ENCODE measurements at places on chromosomes 5 and 9.

DNA sequence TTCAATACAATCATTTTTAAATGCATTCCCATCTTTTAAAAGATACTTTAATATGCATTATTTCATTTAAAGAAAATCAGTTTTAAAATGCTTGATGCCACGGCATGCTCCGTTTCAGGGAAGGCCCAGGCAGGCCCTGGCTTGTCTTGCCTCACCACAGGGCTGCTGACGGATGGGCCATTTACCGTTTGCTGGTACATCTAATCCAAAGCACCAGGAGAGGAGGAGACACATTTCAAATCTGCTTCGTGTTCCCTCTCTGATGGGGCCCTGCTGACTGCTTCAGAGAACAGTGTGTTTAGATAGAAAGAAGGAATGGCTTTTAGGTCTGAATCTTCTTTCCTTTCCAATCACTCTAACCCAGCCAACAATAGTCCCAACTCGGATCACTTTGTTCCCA lies 185.2 kb downstream of the DCP2 start:
- DNase-seq = no peak

DNA sequence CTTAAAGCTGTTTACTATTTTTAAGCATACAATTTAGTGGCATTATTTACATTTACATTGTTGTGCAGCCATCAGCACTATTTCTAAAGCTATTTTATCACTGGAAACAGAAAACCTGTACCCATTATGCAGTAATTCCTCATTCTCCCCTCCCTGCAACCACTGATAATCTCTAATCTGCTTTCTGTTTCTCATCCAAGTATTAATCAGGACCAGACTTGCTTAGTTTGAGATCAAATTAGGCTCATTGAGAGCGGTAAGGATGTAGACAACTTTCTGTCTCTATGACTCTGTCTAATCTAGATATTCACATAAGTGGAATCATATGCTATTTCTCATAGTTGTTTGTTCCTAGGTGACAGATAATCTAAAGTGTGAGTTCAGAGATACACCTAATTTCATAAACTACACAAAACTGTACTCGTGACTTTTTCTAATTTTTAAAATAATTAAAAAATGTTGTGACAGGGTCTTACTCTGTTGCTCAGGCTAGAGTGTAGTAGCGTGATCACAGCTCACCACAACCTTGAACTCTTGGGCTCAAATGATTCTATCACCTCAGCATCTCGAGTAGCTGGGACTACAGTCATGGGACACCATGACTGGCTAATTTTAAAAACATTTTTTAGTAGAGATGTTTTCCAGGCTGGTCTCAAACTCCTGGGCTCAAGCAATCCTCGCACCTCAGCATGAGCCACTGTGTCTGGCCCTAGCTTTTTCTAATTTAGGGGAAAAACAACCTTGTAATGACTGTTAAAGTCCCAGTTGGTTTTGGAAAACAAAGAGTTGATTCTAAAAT lies 37.6 kb downstream of the BDP1 start:
- no peak for DNase-seq

- no peak for DNase-seq
Observed at GRCh38 chr5:3311433-3311832, 284.2 kb upstream of the IRX1 start.

DNA sequence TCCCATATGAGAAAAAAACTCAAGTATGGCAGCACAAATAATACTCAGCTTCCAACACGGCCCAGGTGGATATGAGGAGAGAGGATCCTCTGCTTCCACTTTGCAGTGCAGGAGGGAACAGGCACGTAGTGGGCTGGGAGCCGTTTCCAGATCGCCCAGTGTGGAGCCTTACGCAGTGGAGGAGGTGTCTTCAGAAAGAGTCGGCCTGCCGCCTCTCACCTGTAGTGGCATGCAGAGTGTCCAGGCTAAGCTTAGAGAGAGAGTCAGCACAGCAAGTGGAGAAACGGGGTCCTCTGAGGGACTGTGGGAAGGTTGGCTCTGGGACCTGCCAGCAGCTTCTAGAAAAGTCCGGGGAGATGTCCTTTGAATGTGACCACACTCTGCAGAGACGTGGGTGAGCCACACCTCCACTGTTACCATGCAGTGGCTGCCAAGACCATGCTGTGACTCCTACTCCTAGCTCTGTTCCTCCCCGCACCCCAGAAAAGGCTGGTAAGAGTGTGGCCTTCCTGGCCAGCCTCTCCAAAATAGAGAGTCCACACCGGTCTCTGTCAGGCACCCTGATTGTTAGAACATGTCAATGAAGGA lies 3.5 kb upstream of the SEMA4D start:
- DNase-seq = no peak

DNA sequence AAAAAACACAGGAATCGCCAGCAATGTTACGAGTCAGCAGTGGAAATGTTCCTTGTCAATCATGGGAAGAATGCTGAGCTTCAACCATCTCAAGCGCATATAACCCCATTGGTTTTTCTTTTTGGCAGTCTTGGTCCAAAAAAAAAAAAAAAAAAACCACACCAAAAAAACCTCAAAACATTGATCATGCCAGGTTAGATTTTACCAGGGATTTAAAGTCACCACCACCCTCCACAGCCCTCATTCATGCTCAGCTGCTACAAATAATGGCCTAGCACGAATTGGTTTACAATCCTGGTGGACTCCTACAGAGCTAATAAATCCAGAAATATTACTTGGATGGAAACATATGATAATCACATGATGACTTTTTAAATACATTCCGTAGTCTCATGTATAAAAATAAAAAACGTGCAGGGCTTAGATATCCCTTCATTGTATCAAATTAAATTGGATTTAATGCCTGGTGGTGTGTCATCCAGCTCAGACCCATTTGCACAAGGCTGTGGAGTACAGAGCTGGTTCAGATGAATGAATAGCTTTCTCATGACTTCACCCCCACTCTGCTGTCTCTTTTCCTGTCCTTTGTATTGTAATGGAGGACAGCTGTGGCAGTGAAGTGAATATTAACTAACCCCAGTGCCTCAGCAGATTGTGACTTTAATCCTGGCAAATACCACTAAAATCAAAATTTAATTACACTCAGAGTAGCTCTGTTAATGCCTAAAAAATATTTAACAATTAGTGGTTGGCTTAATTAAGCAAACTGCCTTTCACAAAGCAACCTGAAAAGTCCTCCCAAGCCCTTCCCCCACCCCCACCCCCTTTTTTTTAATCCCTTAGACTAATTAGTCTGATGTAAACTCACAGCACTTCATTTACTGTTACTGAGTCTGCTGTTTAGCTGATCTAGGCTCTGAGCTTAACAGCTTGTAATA lies 626.5 kb upstream of the ZNF608 start:
- DNase-seq = no peak

- no peak for DNase-seq
Observed at GRCh38 chr5:38695021-38695958, 138.8 kb upstream of the LIFR start.

DNA sequence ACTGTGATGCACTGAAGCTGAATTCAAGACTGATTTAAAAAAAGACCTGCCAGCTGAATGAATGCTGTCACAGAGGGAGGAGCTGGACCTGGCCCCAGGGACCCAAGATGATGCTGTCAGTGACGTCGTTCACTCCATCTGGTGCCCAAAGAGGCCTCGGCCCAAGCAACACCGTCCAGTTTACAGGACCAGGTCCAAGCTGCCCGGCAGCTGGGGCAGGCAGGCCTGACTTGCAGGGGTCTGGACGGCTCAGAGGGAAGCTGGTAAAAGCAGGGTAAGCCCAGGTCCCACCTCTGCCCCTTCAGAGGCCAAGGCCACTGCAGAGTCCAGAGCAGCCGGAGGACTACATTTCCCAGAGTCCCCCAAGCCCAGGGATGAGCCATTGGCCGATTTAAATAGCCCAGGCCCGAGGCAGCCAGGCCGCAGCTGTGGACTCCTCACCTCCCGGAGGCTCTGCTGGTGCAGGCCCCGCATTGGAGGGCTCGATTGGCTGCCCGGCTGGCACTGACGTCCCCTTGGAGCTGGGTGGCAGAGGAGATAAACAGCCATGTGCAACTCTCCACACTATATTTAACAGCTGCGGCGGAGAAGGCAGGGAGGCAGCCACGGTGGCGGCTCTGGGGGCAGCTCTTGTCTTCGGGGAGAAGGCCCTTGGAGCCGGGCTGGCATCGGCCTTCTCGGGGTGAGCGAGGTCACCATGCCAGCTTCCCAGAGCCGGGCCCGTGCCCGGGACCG lies at the start of gene PLPP7:
PLPP7 (plus strand) TSS at position 423 of the 735 bp plus-strand sequence; CDS start at position 698, 275 bp downstream.
- no peak for DNase-seq

- no peak for DNase-seq
Observed at GRCh38 chr9:92538541-92538940, 2.8 kb upstream of the ECM2 start.

DNA sequence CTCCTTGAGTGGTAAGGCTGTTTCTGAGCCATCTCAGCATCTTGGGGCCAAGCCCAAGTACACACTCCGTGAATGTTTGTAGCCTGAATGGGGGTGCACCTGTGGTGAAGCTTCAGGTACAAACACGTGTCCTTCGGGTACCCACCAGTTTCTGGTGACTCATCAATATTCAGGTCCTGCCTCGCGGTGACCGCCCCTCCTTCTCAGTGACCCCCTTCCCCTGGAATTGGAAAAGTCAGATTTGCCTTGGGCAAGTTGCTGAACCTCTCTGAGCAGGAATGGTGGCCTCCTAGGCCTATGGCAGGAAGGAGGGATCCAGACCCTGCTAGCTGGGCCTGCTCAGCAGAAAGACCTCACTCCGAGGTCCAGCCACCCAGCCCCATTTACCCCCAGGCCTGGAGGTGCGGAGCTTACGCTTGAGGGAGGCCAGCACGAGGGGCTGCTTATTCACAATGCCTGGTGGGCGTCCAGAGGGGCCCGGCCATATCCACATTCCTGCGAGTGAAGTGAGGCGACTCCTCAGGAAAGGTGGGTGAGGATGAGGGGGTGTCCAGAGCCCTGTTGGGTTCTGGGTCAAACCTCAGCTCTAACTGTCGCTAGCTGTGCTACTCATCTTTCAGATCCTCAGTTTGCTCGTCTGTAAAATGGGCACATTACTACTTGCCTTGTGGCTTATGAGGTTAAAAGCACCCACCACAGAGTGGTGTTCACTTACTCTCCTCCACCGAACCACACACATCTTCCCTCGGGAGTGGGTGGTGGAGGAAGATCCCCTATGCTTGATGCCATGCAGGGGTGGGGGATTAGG lies 7.0 kb downstream of the ADGRD2 start:
- DNase-seq = no peak

GRCh38 chr5:19690978-19691377 lies 297.0 kb downstream of the CDH18 start:
- no peak for DNase-seq

GRCh38 chr5:38347896-38348295 lies 89.5 kb downstream of the EGFLAM start:
- no peak for DNase-seq

GRCh38 chr5:173741729-173742431 lies 125.4 kb upstream of the BOD1 start:
- DNase-seq = no peak

DNA sequence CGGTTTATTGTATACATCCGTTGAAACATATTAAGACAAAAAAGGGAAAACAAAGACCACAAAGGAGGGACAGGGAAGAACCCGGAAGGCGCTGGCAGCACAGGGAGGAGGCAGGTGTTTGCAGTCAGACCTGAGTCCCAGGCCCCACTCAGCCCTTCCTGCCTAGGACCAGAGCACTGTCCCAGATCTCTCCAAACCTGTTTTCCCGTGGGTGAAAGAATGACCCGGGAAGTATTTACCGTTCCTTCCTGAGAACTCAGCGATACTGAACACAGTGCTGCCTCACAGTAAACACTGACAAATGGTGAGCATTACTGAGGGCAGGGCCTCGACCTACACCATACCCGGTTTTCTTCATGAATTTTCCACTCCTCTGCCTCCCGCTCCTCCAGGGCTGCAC lies 1.2 kb downstream of the ABO start:
- DNase-seq = no peak

Data from activated CD8-positive, alpha-beta memory T cell treated with anti-CD3 and anti-CD28 coated beads for 1 hour (primary cell).